Bronchus fibroblast of lung (primary cell): ENCODE measurements at places on chromosomes 3 and 15. TPM values are rescaled to one million over a fixed set of nuclear protein-coding genes. Genes with fewer than 3 reads are reported as not detected.

IQCH gene
- total RNA-seq, result 1.9 and 3.5 TPM in 2 replicates

SCN5A gene
- 0.30 and 0.34 TPM in 2 replicates for total RNA-seq

CPB1 gene
- 0.15 TPM in 1 of 2 replicates, not detected in the other for total RNA-seq

LRRC28 gene
- total RNA-seq, result 23.9 and 26.4 TPM in 2 replicates

TRIM42 gene
- not detected in 2 replicates for total RNA-seq

GAP43 gene
- 0.45 and 0.50 TPM in 2 replicates for total RNA-seq

PROK2 gene
- not detected in 2 replicates for total RNA-seq

ACAD11 gene
- 15.5 and 19.5 TPM in 2 replicates for total RNA-seq

PLCH1 gene
- total RNA-seq, result 0.30 TPM in 1 of 2 replicates, not detected in the other

GOLGA6L7 gene
- total RNA-seq, result not detected in 2 replicates

SHC4 gene
- 0.67 and 0.74 TPM in 2 replicates for total RNA-seq

CA12 gene
- total RNA-seq, result 18.7 and 20.8 TPM in 2 replicates

ROBO2 gene
- 0.45 and 0.67 TPM in 2 replicates for total RNA-seq

GOLGA8N gene
- 0.84 and 2.1 TPM in 2 replicates for total RNA-seq

FAM174B gene
- 0.84 and 1.3 TPM in 2 replicates for total RNA-seq

ABHD5 gene
- 20.8 and 21.6 TPM in 2 replicates for total RNA-seq

CD80 gene
- not detected in 2 replicates for total RNA-seq

GHRL gene
- not detected in 2 replicates for total RNA-seq

P2RY1 gene
- total RNA-seq, result 0.17 and 0.30 TPM in 2 replicates

TRH gene
- 0.15 TPM in 1 of 2 replicates, not detected in the other for total RNA-seq

LHFPL4 gene
- total RNA-seq, result not detected in 2 replicates

CPNE9 gene
- total RNA-seq, result under 0.01 and 0.17 TPM in 2 replicates
